Activated naive CD8-positive, alpha-beta T cell treated with anti-CD3 and anti-CD28 coated beads, Interleukin-2, amount 10 ng/mL, durations not matched to agents 7 days and 5 days (primary cell): ENCODE measurements at places on chromosomes 3 and 15. TPM values are rescaled to one million over a fixed set of nuclear protein-coding genes. Genes with fewer than 3 reads are reported as not detected.

Gene POLR2M
- total RNA-seq = 98.3 TPM

Gene CATSPER2
- 2.0 TPM for total RNA-seq

Gene GLDN
- total RNA-seq = not detected

Gene RLBP1
- not detected for total RNA-seq

Gene TTC21A
- total RNA-seq = 4.5 TPM

Gene TGM4
- total RNA-seq = not detected

Gene ENTPD3
- total RNA-seq = not detected

Gene SLC27A2
- 8.8 TPM for total RNA-seq

Gene CCRL2
- 13.5 TPM for total RNA-seq

Gene ERC2
- not detected for total RNA-seq

Gene CPN2
- total RNA-seq = not detected

Gene GPR160
- 9.7 TPM for total RNA-seq

Gene TMEM212
- not detected for total RNA-seq
